ENCODE measurements at places on chromosomes 3 and 15.

- no peak for DNase-seq
These were observed 63.1 kb upstream of the TSEN2 start for GRCh38 chr3:12421132-12421531.

DNA sequence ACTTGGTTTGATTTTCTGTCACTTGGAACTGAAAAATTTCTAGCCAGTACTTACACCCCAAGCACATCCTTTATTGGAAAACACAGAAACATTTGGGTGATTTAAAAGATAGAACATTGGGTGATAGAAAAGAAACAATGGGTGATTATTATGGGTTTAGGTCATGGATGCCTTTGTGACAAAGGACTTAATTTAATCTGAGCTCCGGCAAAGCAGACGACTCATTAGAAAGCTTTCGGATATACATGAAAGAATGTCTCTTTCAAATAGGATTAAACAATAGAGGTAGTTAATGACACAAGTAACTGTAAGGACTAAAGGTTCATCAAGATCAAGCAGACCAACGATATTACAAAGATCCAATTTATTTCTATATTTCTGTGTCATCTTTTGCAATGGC is 37.3 kb upstream of the CNTN4 start:
- DNase-seq: no peak

DNA sequence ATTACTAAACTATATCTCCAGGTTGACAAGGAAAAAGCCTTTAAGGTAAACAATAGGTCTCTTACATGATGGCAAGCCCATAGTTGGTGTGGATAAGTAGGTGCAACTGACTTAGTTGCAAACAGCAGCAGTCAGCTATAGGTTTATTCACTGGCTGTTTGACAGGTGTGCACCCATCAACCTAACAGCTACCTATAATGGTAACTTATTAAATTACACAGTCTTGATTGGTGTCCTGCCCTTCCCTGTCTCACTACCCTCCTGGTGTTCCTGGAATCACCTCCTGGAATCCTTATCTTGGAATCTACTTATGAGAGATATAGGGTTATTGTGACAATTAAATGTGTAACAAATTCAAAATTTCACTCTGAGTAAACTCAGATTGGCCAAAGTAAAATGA is 467.8 kb upstream of the UBE2E2 start:
- DNase-seq: no peak

- no peak for DNase-seq
These were observed 90.3 kb downstream of the MEX3B start for GRCh38 chr15:81955382-81956062.

DNA sequence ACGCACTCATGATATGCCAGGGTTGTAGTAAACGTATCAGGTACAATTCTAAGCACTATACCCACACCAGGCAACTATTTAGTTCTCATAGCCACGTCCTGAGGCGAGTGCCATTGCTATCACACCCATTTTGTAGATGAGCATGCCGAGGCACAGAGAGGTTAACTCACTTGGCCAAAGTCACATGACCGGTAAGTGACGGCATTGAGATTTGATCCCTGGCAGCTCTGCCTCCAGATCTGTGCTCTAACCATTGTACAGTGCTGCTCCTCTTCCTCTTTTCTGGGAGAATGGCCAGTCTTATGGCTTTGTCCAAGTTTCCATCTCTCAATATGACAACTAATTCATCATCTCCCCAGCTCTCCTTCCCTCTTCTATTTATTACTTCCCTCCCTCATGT is 18.9 kb upstream of the ATP2B2 start:
- DNase-seq: no peak

GRCh38 chr3:27508424-27508823 is 24.2 kb upstream of the SLC4A7 start:
- no peak for DNase-seq

GRCh38 chr15:57320631-57321220 is 55.6 kb upstream of the CGNL1 start:
- no peak for DNase-seq

- no peak for DNase-seq
These were observed 35.3 kb upstream of the BBX start for GRCh38 chr3:107487490-107487889.

- DNase-seq: no peak
These were observed 76.5 kb upstream of the SNRPA1 start for GRCh38 chr15:101371519-101371918.

DNA sequence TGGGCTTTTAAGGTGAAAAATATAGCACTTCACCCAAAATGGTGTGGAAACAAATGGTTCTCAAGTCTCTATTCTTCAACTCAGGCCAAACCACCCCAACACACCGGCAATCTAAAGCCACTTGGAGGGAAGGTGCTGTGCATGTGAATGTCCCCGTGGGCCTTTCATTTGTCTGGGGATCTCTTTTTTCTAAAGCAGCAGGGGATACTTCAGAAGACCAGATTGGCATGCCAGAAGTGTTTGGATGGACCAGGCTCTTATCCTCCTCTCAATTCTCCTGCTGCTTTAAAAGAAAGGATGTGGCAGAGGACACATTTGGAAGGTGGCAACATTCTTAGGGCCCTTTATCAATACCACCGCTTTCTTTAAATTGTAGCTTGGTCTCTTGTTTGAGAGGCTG is 193.1 kb downstream of the MEIS2 start:
- DNase-seq: no peak

GRCh38 chr15:46636206-46636605 is 1001.4 kb downstream of the SQOR start:
- no peak for DNase-seq

DNA sequence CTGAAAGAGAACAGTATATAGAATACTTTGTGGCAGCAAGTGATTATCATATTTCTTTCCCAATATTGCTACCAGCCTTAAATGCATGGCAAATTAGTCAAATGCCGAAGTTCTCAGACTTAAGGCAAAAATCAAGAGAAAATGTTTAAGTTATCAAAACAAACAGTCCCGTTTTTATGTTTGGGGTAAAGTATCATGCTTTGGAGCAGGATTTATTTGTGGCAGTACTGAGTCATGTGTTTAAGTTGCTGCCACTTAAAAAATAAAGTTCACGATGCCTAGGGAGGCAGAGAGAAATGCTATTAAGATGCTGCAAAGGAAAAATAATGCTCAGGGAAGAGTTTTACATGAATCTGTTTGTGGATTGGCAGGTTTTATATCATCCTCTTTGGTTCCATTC is 417.4 kb upstream of the MDFIC2 start:
- DNase-seq: no peak

DNA sequence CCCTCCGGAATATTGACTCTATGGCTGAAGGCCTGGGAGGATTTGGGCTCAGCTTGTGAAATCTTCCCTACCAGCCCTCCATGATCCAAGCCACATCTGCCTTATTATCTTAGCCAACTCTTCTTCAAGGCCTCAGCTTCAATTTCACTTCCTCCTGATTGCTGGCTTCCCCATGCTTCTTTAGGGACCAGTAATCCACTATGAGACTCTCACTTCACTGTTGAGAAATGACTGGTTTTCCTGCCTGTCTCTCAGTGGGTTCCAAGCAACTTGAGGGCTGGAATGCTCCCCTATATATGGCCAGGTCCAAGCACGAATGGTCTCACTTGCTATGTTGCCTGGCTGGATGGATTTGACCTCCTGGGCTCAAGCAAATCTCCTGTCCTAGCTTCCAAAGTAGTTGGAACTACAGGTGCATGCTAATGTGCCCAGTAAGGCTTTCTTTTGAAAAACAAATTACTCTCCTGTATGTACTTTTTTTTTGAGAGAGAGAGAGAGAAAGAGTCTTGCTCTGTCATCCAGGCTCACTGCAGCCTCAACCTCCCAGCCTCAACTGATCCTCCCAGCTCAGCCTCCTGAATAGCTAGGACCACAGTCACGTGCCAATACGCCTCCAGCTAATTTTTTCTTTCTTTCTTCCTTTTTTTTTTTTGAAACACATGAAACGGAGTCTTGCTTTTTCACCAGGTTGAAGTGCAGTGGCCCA is 7.9 kb upstream of the PIK3CB start:
- no peak for DNase-seq

GRCh38 chr3:8443829-8444791 is 57.5 kb upstream of the LMCD1 start:
- DNase-seq: no peak

DNA sequence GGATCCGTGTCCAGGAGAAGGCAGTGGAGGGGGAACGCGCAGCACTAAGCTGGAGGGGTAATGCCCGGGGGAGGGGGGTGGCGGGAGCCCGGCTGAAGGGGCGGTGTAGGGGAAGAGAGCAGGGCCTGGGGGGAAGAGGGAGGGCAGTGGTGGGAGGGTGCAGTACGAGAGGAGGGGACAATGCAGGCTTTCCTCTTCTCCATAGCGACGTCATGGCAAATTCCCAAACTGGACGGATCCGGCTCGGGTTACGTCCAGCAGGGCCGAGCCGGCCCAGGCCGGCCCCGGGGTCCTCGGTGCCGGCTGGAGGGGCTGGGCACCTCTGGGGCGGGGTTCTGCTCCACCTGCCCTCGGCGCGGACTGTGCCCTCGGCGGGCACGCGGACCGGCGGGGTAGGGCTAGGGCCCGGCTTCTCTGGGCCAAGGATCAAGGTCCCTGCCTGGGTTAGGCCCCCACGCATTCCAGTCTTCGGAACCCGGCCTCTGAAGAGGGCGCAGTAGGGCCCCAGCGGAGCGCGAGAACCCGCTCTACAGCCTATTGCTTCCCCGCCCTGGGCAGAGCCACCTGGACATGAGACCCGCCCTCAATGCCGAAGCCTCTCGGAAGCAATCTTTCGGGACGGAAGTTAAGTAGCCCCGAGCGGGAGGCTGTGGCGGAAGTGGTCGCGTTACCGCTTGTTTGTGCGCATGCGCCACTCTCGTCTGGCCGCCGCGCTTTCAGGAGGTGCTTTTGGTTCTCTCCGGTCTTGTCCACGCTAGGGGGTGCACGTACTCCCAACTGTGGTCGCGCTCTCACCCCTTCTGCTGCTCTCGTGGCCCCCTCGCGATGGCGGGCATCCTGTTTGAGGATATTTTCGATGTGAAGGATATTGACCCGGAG is 1.4 kb downstream of the POLR2H start:
- DNase-seq: peak; percentile 93

GRCh38 chr3:179958759-179959158 is 78.0 kb downstream of the PEX5L start:
- no peak for DNase-seq

- peak; percentile 52 for DNase-seq
These were observed 15.3 kb upstream of the IREB2 start for GRCh38 chr15:78422571-78423340.

DNA sequence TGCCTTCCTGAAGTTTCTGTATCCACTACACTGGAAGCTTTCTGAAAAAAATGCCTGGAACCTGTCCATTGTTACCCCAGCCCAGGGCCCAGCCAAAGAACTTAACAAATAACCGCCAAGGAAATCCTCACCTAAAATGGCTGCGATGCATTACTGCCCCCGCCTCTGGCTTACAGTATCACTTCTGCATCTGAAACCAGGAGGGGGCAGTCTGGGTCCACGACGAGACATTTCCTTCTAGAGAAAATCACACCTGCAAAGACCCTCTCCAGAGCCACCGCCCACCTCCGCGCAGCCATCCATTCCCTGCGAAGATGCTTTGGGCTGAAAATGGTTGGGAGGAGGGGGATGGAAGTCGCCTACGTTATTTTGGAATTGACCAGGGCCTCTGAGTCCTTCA is 22.4 kb upstream of the CELF6 start:
- DNase-seq: peak; percentile 67

GRCh38 chr3:71545330-71545729 is 38.2 kb downstream of the FOXP1 start:
- no peak for DNase-seq

DNA sequence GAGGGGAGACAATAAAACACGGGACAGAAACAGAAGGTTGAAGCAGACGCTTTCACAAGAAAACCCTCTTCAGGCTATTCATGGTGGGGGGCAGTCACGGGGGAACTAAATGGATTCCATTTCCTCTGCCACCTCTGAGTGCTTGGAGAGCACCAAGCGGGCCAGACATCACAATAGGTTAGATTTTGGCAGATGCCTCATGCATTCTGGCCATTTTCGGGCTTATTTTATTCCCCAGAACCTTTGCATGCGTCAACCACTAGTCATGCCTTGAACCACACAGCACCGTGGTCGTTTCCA is 82.2 kb downstream of the RORA start:
- no peak for DNase-seq

All from CD4-positive, alpha-beta T cell (primary cell).